Foreskin fibroblast (primary cell): ENCODE measurements at places on chromosomes 1 and 21.

DNA sequence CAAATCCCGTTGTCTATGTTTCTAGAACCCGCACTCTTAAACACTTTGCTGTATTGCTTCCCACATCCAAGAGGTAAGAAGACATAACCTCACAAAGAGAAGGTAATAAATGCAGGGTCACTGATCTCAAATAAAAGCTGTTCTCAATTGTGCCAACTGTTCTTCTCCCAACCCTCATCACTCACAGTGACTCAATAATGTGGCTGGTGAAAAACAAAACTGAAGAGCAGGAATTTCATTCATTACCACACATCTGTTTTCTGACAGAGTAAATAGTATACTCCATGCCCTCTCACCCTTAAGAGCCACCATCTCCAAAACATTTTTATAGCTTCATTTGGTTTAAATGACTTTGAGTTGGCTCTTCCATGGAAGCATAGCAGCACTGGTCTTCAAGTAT lies 6.2 kb upstream of the ERICH3 start:
- no peak for DNase-seq

DNA sequence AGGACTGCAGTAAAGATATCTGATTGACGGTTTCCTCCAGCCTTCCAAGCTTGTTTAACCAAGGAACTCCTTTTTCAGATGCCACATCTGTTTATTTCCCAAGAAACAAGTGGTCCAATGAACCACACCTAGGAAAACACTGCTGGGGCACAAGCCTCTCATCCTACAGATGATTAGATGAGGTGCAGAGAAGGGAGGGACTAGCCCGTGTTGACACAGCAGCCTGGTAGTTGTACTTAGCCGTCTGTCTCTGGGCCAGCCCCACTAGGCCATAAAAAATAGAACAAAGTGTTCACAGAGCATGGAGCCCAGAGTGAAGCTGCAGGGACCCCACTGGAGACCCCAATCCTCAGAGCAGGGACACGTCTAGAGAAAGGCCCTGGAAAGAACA lies 32.1 kb downstream of the LRP8 start:
- peak; percentile 49 for DNase-seq

GRCh38 chr1:41461790-41462679 lies 22.4 kb downstream of the EDN2 start:
- peak; percentile 15 for DNase-seq

DNA sequence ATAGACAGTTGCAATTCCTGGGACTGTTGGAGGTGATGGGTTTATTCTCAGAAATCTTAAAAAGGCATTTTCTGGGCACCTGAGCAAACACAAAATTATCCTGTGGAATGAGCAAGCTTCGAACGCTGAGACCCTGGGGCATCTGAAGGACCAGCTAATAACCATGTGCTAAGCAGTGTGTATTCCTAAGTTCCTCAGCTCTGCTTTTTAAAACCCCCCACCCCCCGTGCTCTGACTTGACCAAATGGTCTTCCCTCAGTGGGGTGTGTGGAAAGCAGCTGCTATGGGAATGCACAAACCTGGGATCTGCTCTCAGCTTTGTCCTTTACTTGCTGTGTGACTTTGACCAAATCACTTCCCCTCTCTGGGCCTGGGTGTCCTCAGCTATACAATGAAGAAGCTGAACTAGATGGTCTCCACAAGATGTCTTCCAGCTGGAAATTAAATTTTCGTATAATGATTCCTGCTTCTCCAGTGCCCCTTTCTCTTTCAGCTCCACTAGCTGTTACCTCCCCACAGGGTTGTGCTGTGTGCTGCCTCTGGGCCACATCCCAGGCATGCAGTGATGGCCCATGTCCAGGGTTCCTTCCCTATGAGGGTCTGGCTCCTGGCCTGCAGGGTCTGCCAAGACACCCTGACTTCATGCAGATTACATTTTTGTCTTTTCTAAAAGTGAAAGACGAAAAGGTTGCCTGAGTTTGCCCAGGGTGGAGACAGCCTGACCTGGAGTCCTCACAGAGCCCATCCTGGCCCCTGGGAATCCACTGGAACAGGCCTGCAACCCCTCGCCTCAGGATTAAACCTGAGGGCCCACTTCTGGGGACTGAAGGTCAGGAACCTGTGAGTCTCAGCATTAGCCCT lies 14.9 kb upstream of the CD247 start:
- DNase-seq = no peak

GRCh38 chr1:86505564-86505902 lies 36.8 kb downstream of the CLCA1 start:
- DNase-seq = no peak

DNA sequence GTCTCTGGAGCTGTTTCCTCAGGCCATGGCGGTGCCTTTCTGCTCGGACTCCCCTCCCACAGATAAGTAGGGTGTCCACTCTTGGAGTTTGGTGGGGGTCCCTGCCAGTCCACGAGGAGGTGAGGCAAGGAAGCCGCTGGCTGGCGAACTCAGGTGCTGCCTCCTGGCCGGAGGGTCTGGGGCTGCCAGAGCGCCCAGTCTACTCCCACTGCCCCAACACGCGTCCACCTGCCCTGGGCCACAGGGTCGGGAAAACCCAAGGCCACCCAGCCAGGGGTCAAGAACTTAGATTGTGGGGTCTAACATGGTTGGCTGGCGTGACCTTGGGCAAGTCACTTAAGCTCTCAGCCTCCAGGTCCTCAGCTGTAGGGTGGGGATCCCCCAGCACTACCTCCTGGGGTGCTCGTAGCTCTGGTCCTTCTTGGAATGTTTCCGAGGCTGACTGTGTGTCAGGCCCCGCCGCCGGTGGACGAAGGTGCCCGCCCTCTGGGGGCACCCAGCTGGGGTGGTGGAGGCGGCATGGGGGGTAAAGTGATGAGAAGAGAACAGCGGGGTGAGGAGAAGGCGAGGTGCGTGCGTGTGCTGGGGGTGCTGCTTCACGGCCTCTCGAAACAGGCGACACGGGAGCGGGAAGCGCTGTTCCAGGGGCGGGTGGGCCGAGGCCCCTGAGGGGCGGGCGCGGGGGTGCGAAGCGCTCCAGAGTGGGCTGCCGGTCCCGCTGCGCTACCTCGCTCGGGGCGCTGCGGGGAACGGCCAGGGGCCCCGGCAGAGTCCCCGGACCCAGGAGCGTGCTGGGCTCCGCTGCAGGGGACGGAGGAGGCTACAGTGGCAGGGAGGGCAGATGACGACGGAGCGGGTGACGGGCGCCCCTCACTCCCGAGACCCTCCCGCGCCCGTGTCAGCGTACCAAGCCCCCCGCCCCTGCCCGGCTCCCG lies 1.2 kb downstream of the SH2D5 start:
- DNase-seq = peak; percentile 38

- no peak for DNase-seq
These were observed 126.9 kb downstream of the COQ8A start for GRCh38 chr1:227066999-227067398.

DNA sequence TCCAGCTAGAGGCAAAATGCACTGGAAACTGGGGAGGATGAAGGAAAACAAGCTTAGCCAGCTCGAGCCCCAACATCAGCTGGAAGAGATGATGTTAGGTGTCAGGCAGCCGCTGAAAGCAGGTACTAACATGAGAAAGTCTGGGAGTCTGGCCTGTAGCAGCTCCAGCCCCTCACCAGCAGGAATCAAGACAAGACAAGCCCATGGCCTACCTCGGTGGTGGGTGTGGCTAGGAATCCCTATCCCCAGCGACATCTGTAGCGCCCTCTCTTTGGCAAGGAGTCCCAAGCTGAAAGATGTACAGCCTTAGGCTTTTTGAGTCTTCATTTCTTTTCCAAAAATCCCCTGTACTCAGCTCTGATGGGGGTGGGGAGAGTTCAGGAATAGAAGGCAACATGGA lies 2.6 kb downstream of the DLGAP3 start:
- no peak for DNase-seq

DNA sequence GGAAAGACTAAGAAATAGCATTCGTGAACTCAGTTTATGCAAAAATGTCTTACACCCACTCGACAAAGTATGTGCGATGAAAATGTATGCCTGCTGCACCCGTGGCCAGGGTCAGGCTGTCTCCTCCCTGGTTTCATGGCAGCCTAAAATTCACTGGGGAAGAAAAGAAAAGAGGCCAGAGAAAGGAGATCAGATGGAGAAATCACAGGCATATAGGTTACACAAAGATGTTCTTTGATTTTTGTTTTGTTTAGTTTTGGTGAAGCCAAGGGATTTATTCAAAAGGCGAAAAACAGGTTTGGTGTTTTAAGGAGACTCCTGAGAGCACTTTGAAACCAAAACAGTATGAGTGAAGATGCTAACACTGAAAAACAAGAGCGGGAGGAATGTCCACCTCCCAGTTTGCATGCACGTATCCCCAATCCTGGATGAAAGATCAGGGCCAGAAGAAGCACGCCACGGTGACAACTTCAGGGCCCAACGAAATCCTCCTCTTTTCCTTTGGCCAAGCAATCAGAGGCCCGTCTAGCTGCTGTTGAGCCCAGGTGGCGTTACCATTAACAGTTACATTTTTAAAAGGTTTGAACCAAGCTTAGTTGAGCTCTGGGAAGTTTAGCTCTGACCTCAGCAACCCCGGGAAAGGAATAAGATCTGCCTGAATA lies 992 bp upstream of the SSX2IP start:
- no peak for DNase-seq
